ENCODE measurements at places on chromosomes 2 and 18.

DNA sequence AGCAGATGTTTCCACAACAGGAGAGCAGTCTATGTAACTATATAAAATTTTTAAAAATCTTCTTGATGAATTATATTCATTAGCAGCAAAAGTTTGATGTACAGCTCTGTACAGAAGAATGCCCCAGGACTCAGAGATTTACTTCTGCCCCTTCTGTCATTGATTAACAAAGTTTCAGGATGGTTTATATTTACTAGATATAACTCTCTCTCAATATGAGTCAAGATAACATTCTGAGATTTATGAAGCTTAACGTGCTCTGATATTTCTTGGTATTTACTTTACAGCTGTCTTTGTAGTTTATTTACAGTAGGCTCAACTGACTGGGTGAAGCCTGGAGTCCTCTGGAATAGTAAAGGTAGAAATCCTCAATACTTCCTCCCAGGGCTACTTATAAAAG is 93.6 kb upstream of the HNMT start:
- no peak for DNase-seq

DNA sequence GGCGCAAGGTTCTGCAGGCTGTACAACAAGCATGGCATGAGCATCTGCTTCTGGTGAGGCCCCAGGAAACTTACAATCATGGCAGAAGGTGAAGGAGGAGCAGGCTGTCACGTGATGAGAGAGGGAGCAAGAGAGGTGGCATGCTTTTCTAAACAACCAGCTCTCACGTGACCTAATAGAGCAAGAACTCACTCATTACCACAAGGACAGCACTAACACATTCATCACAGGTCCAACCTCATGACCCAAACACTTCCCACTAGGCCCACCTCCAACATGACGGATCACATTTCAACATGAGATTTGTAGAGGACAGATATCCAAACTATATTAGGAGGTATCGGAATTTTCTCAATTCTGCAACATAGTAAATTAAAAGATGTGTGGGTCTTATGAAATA is 108.8 kb upstream of the DLX2 start:
- no peak for DNase-seq

GRCh38 chr2:27572998-27573429 is 9.8 kb upstream of the ZNF512 start:
- DNase-seq = no peak

DNA sequence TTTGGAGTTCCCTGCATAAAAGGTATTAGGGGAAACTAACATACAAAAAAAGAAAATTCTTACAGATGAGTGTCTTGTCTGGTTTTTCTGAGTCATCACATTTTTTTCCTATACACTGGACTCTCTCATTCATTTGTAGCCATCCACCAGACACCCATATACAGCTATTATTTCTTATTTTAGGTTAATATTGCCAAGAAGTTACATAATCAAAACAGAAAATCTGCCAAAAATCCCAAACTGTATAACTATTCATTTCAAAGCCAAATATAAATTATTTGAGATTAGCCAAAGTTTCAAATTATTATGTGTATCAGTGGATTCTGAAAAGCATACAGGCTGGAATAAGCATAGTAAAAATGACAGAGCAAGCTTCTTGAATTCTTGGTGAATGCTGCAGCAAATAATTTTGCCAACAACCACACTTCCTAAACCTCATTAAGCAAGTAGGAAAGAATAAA is 191.2 kb downstream of the NCKAP5 start:
- no peak for DNase-seq

DNA sequence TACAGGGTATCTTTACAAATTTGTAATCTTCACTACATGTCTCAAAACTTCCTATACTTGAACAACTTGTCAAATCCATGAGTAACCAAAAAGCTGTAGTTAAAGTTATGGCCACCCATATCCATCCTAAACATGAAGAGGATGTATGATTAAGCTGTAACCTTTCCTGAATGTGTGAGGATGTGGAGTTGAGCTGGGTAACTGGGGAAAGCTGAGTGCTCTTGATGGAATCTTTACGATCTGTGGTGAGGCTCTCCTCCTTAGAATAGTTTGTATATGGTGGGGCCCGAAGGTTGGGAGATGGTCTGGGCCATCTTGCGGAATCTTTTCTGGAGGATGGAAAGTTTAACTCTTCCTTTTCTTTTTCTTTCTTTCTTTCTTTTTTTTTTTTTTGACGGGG is 29.4 kb downstream of the DPP4 start:
- DNase-seq = no peak

DNA sequence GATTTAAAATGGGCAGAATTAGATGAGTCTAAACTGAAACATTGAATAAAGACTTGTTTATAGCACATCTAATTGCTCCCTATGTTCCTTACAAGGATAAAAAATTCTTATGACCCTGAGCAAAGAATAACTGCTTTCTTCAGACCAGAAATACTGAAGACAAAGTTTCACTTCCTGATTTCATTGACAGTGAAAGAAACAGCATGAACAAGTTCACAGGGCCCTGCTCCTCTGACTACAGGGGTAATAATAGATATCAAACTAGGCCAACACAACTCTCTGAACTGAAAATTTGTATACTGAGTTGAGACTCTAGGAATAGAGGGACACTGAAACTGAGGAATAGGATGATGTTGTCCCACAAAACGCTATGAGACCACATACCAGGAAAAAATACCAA is 1383.3 kb upstream of the CDH2 start:
- no peak for DNase-seq

- no peak for DNase-seq
Observed at GRCh38 chr2:148545390-148546256, 98.9 kb upstream of the EPC2 start.

DNA sequence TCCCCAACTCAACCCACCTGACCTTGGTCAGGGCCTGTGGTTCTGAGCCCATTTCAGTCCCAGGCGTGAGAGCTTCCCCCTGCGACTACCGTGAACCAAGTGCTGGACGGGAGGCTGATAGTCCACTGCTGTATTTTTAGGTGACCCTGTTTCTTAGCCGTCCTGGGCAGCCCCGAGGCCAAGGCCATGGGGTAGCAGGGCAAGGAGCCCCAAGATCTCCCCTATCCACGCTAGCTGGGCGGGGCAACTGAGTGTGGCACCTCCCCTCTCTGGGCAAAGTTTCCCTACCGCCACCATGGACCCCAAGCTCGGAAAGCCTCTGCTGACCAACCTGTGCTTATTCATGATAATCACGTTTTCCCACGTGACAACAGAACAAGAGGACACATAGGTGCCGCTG is 583 bp upstream of the KLHL30 start:
- no peak for DNase-seq

GRCh38 chr2:171084128-171084527 is 76.6 kb downstream of the TLK1 start:
- DNase-seq = no peak

DNA sequence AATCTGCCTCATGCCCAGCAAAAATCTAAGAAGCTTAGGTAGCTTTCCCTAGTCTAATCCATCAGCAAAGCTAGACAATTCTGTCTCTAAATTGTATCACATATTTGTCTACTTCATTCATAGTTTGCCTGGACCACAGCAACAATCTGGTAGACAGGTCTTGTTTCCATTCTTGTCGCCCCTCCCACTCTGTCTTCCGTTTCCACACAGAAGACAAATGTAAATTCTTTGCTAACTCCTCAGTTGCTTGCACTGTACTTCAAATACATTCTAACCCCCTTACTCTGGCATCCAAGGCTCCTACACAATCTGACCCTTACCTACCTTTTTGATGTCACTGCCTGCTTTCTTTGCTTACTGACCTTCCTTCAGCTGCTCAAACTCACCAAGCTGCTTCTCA is 40.1 kb downstream of the THUMPD2 start:
- DNase-seq = no peak

DNA sequence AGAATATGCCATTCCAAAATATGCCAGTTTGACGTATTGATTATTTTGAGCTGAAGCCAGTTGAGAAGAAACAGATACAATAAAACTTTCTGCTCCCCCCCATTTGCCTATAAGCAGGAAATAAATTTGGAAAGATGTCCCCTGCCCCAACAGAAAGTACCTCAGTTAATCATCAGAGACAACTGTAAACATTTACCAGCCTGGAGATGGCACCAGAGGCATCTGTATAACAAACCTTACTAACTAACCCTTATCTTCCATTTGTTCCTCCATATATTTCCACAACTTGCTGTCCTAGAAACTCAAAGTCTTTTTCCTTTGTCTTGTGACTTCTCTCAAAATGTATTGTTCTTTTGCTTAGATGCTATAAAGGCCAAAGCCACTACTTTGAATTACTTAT is 93.8 kb downstream of the AKAIN1 start:
- no peak for DNase-seq

DNA sequence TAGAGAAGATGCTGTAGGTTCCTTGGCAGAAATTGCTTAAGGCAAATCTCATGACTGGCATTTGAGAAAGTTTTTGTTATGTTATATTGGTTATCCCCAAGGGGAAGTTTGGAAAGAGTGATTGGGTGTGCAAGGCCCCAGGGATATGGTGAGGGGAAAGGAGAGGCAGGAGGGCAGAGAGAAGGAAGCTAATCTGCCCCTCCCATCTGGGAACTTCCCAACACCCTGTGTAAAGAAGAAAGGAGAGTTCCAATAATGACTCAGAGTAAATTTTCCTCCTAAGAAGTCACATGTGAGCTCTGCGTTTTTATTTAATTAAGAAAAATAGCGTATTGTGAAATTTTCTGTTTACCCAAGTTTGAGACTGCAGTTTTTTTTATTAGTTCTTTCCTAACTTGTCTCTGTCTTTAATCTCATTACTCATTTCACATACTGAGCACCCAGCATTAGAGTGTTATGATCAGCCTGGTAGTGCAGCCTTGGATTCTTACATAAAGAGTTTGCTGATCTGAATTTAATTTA is 3.1 kb upstream of the KYNU start:
- no peak for DNase-seq

- no peak for DNase-seq
Observed at GRCh38 chr2:220669324-220669723, 902.8 kb downstream of the EPHA4 start.

DNA sequence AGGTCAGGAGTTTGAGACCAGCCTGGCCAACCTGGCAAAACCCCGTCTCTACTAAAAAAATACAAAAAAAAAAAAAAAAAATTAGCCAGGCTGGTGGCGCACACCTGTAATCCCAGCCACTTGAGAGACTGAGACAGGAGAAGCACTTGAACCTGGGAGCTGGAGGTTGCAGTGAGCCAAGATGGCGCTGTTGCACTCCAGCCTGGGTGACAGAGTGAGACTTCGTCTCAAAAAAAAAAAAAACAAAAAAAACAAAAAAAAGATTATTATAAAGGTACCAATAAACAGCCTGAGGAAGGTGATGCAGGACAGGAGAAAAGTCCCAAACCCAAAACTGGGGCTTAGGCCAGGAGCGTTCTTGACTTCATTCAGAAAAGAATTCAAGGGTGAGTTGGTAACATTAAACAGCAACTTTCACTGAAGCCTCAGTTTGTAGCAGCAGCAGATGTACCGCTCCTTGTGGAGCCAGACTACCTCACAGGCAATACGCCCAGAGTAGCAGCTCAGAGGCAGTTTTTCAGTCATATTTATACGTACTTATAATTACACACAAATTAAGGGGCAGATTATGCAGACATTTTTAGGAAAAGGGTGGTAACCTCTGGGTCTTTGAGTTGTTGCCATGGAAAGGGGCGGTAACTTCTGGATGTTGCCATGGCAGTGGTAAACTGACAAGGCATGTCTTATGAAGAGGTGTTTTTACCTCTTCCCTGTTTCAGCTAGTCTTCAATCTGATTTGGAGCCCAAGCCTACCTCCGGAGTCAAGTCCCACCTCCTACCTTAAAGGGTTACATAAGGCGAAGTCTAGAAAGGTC is 1596.6 kb upstream of the CELF4 start:
- no peak for DNase-seq

DNA sequence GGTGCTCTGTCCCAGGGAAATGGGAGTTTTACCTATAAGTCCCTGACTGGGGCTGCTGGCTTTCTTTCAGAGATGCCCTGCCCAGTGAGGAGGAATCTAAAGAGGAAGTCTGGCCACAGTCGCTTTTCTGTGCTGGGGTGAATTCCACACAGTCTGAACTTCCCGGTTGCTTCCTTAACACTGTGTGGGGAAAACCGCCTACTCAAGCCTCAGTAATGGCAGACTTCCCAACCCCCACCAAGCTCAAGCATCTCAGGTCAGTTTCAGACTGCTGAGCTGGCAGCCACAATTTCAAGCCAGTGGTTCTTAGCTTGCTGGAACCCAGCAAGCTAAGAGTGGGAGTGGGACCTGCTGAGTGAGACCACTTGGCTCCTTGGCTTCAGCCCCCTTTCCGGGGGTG is 54.9 kb downstream of the NUP35 start:
- no peak for DNase-seq

- no peak for DNase-seq
Observed at GRCh38 chr2:240288087-240288521, 147.4 kb upstream of the GPC1 start.

DNA sequence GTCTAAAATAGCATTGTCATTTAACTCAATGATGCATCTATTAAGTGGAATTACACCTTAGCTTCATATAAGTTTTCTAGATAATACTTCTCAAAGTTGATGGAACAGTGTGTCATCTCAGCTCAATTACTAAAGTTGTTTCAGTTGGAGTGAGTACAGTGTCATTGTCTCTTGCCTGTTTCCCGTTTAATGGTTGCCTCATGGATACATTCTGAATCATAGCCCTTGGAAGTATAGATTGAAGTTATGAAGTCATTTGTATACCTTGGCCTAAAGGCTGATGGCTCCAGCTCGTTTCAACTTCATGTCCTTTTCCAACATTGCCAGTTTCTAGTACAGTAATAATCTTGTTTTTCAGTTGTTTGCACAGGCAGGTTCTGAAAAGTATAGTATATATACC is 130.5 kb upstream of the NOSTRIN start:
- no peak for DNase-seq

GRCh38 chr18:50203801-50204604 is 9.1 kb upstream of the MYO5B start:
- DNase-seq = no peak

DNA sequence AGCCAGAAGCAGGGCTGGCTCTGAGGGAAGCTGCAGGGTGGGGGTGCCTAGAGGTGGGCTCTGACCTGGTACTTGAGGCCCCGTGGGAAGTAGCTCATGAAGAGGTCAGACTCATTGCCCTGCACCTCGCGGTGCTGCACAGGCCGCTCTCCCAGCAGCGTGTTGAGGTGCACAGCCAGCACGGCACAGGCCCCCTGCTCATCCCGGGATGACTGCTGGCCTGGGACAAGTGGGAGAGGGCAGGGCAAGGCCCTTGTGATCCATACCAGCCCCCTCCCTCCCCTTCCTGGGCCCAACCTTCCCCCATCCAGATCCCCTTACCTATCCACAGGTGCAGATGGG is 8.7 kb downstream of the CAPG start:
- no peak for DNase-seq
